ENCODE measurements at places on chromosomes 16 and 17.

GRCh38 chr17:79749156-79749815, 18.5 kb downstream of the ENPP7 start:
- peak; percentile 18 for DNase-seq

DNA sequence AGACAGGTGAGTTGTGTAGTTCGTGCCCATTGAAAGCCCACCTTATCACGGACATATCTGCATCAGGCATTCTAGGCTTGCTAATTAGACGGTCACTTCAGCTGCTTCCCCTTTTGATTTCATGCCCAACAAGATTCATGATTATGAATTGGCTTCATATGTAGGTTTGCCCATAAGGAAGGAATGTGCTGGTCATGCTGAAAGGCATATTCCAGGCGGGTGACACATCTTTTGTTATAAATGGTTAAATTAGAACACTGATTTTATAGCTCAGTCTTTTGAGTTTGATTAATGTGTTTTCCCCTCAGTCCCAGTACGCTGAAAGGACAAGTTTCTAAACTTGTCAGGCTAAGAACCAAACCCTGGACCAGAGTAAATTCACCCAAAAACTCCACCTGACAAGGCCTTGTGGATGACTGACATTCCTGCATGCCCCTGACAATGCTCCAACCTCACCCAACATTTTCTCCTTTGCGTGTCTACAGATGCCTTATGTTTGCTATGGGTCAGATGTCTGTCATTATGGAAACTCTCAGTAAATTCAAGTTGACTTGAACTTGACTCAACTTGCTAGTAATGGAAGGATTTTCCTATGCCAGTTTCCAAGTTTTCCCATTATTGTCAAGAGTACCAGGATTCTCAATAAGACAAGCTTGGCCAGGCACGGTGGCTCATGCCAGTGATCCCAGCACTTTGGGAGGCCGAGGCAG, 421.9 kb downstream of the PMP22 start:
- DNase-seq: peak; percentile 84

DNA sequence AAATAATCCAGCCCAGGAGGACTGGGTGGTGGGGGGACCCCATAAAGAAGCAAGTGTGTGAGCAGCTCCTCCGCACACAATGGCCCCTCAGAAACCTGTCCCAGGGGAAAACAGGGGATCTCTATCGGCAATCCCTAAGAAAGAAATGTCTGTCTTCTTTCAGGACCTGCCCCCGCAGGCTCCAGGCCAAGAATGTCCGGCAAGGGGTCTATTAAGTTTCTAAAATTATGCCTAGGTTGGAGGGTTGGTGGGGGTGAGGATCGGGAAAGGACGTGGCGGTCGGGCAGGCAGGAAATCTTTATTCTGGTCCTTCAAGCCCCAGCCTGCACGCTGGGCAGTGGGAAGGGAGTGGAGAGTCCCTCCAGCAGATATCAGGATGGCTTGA, 23.4 kb upstream of the LITAF start:
- no peak for DNase-seq

GRCh38 chr16:55892821-55893220, 17.6 kb upstream of the CES5A start:
- no peak for DNase-seq

DNA sequence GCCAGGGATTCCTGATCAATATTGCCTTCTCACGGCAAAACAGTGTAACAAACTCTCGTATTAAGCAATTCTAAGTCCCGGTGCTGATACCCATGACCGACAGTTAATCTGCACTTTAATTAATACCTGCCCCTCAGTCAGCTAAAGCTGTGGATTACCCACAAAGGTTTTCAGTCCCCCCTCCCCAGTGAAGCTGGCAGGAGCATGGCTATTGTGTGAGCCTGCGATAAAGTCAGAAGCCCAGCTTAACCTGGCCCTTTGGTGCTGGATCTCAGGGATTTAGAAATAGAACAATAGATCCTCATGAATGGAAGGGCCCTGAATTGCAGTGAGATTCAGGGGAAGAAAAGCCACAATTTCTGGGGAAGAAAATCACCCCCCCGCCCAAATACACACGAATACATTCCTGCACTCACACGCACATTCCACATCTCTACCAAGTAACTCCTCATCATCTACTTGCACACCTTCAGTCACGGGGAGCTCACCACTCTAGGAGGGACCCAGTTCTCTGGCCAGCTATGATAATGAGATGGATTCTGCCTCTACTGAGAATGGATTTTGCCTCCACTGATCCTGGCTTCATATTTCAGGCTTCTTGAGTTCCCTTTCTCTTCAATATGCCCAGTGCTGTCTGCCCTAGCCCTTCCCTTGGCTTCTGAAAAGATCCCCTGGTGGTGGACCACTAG, 102.6 kb downstream of the WSCD1 start:
- DNase-seq: no peak

DNA sequence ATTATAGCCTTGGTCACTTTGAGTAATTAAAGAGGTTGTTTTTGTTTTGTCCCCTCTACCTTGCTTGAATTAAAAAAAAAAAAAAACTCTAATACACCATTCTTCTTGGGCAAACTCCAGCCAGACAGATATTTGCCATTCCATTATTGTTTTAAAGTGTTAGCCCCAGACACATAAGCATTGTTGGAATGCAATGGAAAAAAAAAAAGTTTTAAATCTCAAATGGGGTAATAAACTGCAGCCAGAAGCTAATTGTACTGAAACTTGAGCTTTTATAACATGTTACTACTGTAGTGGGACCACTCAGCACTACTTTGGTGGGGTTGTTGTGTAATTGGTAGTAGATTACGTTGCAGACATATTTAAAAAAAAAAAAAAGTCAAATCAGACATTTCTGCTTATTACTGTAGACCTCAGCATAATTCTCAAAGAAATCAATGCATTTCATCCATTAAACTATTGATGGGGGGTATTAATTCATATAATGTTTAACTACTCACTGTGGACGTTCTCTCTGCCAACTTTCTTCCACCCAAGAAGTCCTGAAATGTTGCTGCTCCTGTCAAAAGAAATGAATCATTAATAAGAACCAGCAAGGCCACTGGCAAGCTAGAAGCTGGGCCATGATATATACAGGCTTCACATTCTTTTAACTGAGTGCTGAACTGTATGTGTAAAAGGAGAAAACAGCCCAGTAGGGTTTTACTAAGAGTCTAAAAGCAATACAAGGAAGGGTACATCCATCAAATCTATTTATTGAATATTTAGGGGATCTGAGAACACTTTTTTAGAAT, 626.6 kb upstream of the SOX9 start:
- DNase-seq: peak; percentile 23

DNA sequence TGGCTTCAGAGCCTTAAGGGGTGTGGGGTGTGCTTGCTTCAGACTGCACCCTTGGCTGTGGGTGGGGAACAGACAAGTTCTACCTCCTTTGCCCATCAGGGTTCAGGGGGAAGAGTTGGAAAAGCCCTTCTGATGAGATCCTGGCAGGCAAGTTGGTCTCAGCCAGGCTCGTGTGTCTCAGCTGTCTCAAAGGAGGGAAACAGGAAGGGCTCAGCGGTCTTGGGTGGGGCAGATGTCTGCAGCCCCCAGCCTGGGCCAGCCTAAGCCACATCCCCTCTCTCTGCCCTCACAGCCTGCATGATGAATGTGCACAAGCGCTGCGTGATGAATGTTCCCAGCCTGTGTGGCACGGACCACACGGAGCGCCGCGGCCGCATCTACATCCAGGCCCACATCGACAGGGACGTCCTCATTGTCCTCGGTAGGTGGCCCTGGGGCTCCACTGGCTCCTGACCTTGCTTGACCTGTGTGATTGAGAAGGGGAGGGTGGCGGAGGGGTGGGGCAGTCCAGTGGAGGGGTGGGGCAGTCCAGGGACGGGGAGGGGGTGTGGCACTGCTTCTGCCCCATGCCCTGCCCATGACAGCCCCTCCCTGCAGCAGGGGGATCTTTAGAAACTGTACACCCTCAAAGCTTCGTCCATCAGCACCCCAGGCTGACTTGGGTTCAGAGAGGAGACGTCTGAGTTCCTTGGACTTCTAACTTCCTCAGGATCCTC, 199.5 kb downstream of the PRKCB start:
- no peak for DNase-seq

DNA sequence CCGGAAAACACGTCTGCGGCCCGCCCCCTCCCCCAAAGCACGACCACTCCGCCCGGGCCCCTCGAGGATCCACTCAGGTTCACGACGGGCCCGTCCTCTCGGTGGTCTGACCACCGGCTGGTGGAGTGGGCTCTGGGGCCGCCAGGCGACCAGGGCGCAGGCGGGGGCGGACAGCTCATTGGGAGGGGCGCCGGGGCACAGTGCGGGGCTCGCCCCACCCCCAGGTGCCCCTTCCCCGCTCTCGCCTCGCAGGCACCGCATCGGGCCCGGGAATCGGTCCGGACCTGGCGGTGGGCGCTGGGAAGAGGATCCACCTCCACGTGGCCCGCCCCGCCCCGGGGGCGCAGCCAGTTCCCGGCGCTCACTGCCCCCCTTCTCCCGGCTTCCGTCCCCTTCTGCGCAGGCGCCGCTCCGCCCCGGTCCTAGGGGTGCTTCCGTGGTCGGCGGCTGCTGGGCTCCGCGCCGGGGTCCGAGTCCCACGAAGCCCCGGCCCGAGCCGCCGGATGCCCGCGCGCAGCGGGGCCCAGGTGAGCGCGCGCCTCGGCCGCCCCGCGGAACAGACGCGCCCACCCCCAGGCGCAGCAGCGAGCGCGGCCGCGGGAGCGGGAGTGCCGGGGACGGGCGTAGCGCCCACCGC, at the start of gene MPG:
MPG (plus strand) TSS at position 419 of the 637 bp plus-strand sequence; CDS start at position 504, 85 bp downstream.
- peak; percentile 76 for DNase-seq

DNA sequence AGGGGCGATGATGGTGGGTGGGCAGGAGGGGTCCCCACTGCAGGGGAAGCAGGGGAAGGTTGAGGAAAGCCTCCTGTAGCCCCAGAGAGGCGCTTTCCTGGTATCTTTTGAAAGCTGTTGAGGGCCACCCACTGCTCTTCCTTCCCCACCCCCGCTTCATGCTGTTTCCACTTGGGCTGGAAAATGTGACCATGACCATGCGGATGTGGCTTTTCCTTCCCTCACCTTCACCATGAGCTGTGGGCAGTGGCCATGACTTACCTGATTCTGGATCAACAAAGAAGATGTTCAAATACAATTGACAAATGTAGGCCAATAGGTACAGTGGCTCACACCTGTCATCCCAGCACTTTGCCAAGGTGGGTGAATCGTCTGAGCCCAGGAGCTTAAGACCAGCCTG, 13.8 kb downstream of the MVP start:
- DNase-seq: no peak

DNA sequence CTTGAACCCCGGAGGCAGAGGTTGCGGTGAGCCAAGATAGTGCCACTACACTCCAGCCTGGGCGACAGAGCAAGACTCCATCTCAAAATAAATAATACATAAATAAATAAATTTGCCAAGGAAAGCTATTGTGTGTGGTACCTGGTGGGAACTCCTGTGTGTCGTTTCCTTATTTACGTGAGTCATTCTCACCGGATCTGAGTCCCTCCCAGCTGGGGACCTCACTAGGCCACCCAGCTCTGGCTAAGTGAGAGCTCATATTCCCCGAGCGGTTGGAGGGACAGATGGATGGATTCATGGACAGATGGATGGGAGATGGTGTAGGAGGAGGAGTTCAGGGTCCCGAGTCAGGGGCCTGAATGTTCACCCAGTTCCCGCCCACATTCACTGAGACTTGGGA, 22.9 kb upstream of the C1QL1 start:
- DNase-seq: no peak

GRCh38 chr16:78237841-78238240, 138.4 kb downstream of the WWOX start:
- no peak for DNase-seq

DNA sequence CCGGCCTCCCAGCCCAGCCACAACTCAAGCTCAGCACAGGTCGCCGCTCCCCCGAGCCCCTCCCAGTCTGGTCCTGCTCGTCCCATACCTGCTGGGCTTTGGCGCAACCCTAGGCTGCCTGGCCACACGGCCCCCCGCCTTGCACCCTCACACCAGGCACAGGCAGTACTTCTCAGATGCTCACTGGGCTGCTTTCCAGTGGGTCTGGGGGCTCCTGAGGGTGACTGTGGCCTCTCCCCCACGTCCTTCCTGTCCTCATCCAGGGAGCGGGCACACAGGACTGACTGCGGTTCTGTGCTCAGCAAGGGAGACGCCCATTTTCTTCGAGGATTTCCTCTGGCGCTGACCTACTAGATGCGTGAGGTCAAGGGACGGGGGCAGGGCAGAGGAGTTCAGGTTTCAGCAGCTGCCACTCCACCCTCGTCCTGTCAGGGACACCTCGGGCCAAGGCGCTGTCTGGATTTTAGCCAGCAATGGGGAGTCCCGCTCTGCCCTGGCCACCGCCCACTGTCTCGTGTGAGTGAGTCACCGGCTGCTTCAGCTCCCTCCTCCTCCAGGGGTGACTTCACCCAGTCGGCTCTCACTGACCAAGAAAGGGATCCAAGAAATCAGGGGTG, 115.8 kb downstream of the NPIPB11 start:
- peak; percentile 86 for DNase-seq

DNA sequence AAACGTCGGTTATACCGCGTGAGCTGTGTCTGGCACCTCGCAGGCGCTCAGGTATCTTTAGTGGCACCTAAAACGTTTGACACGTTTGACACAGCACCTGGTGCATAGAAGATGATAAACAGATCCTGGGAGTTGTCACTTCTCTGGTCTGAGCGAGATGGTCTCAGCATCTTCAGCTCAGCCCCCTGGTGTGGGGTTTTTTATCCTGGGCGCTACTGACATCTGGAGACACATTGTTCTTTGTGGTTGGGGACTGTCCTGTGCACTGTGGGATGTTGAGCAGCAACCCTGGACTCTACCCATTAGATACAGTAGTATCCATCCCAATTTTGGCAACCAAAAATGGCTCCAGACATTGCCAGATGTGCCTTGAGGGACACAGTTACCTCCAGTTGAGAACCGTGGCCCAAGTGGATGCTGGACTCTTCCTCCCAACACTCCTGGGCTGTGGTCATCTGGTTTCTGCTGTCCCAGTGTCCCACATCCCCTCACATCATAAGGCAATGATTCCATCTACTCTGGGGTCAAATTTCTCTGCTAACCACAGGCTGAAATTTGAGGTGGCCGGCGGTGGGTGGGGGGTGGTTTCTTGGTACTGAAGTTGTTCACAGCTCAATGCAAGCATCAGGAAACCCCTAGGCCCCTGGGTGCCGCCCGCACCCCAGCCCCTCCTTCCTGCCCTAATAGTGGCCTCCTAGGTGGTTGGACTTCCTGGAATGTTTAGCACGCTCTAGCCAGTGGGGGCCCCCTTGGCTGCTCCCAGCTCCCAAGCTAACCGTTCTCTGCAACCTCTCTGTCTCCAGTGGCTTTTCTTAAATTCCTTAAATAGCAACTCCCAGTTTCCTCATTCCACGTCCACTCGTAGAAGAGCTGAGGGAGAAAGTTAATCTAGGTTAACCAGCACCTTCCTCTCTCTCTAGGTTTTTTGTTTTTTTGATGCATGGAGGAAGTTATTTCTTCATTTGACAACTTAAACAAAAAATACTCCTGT, 124.8 kb downstream of the ABCC1 start:
- no peak for DNase-seq

- DNase-seq: no peak
Observed at GRCh38 chr17:6755731-6756184, at the start of gene XAF1. TSS of gene XAF1 (plus strand) at chr17:6756046. CDS start at chr17:6756079, 33 bp downstream.

DNA sequence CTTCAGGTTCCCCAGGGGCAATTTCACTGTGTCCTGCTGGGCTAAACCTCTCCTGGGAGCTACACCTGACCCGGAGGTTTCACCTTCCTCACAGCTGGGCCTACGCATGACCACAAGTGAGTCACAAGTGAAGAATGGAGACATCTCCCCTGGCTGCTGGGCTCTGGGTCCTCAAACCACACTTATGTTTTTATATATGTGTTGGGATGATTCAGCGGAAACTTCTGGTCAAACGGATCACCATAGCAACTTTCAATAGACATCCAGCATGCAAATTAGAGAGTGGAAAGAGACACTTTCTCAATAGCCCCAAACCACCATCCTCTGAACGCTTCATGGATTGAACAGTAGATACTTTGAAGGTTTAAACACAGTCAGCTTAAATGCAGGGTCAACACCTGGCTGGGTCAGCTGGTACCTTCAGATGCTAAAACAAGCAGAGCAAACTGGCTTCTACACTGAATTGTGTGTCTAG, 28.0 kb upstream of the MAF start:
- peak; percentile 78 for DNase-seq
